ENCODE measurements at places on chromosomes 4 and X.

DNA sequence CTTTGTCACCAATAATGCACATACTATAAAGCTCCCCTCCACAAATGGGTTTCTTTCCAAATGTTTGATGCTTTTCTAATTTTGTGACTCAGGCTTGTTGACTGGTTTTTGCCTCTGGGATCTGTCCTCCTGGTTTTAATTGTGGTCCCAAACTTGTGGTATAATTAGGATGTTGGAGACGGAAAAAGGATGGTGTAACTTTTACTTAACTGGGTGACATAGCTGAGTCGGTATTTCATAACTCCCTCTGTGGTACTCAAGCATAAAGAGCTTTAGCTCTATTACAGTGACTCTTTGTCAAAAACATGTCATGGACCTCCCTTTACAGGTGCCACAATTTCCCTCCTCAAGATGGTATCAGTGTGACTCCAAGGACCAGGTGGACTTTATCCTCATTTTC, 119.7 kb upstream of the RBPJ start:
- no peak for DNase-seq

DNA sequence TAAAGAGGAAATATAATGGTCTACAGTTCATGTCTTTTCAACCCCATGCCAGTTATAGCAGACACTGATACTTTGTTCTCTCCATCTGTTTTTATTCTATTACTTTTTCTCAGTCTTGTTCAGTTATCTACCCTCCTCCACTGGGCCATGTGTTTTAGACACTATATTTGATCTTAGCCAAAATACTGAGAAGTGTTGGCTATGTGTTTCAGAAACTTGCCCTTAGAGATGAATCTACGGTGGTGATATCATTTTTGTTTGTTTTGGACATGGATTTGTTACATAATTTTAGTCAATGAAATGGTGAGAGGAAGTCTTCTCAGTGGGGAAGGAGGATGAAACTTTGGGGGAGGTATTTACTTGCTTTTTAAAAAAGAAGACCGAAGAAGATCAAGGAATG, 211.5 kb upstream of the DDX53 start:
- DNase-seq = no peak

DNA sequence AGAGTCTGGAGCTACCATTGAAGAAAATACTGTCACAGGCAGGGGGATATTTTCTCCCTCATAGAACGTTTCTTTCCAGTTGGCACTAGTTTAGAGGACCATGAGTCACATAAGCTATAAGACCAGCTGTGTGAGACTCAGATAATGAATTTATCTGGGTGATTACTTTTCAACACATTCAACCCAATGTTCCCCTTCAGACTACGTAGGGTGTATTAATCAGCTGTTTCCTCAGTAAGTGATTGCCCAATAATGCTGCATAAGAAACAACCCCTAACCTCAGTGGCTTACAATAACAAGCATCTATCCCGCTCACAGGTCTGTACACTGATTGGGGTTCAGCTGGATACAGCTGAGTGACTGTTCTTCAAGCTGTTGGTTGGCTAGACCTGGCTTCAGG, 38.1 kb downstream of the CBLL2 start:
- DNase-seq = peak; percentile 9

DNA sequence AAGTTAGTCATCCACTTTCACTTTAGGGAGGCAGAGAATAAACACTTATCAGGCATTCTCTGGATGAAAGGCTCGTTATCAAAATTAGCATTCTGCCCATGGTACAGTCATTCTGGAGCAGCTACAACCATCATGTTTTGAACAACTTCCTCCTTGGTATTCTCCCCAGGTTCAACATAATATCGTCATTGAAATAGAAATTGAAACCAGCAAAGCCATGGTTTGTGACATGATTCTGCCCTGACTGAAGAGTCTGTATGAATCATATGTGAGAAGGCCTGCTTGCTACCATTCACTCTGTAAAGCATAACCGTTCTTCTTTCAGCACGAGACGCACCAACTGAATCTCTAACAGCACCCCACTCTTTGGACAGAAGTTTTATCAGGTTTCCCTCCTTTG, 127.5 kb upstream of the RADX start:
- no peak for DNase-seq

DNA sequence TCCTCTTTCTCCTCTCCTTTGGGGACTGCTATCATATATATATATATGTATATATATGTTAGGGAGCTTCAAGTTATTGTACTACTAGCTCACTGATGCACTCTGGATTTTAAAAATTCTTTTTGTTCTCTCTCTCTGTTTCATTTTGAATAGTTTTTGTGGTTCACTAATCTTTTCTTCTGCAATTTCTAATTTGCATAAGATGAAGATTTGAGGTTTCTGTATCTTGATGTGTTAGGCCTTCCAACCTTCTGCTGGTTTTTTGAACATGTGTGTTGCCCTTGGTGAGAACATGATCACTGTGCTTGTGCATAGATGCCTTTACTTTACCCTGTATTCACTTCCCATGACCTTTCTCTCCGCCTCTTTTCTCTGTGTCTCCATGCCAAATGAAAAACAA, 7.8 kb upstream of the ZNF718 start:
- DNase-seq = no peak

DNA sequence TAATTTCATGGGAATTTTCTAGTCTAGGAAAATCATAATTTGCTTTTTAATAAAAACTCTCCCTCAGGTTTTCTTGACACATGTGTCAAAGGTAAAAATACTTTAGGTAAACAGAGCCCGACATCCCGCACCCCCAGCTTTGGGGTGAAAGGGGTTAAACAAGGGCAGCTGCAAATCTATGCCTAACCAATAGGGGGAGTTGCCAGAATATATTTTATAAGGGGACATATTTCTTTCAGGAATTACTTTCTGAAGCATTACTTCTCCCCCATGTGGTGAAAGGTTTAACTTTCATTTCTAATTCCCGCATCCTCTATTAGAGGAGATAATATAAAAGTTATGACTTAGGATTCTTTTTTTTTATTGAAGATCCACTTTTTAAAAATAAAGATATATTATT, 53.9 kb upstream of the HEPH start:
- DNase-seq = peak; percentile 6
